ENCODE measurements at places on chromosomes 7 and 10. TPM values are rescaled to one million over a fixed set of nuclear protein-coding genes. Genes with fewer than 3 reads are reported as not detected.

The LBX1 gene
- total RNA-seq: not detected

- no peak for DNase-seq
Observed at GRCh38 chr7:111352319-111352718, 210.0 kb downstream of the IMMP2L start.

DNA sequence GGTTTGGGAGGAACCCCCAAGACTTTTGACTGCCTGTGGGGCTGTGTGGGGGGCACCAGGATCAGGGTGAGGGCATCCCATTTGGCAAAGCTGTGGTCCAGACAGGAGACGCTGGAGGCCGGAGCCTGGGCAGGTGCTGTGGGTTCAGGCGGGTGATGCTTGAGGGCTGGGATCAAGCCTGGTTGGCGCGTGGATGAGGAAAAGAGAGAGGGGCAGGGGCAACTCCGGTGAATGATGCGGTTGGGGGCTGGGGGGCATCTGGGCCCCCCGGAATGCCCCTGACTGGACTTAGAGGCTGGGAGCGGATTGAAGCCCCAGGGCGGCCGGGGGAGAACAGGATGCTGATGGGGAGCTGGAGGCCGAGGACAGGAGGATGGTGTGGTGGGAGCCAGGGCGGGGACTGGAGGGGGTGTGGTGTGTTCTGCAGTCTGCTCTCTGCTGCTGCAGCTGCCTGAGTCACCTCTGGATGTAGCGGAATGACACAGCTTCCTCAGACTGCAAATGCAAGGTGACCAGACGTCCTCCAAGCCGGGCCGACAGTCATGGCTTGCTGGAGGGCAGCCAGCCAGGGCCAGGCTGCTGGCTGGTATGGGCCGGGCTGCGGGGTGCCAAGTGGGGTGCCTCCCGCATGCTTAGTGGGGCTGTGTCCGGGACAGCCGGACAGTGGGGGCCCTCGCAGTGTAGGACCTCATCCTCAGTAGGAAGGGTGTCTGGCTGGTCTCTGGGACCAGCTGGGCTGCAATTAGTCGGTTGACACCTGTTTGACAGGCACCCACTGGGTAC is 3.2 kb downstream of the MAFK start:
- DNase-seq: peak; percentile 87

DNA sequence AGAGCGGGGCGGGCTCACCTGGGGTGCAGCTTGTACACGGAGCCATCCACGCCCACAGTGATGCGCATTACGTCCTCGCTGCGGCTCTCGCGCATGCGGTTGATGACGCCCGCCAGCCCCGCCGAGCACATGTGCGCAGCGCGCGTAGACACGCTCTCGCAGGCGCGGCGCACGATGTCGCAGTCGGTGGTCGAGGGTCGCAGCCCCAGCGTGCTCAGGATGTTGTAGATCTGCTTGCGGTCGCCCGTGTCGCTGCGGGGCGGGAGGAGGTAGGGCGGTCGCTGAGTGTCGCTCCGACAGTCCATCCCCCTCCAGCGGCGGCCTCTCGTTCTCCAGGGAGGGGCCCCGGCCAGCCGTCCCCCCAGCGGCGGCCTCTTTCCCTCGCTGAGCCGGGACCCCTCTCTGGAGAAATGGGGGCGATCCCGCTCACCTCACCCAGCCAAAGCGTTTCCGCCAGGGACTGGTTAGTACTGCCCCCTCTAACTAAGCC is 4.4 kb upstream of the MYL7 start:
- DNase-seq: no peak

GRCh38 chr7:54812756-54813322 is 53.8 kb upstream of the SEC61G start:
- DNase-seq: peak; percentile 85

The FAM25C gene
- total RNA-seq: not detected

All from renal cortical epithelial cell (primary cell).